Natural killer cell treated with Interleukin-12 subunit alpha and Interleukin-12 subunit beta and Interleukin-15 and Interleukin-18, amount 100 ng/mL, for 72 hours (primary cell): ENCODE measurements at places on chromosomes 13 and 19.

- no peak for DNase-seq
These were observed 27.0 kb downstream of the CRYL1 start for GRCh38 chr13:20498659-20499058.

GRCh38 chr19:51546650-51547396 is 15.4 kb upstream of the SIGLEC6 start:
- no peak for DNase-seq

DNA sequence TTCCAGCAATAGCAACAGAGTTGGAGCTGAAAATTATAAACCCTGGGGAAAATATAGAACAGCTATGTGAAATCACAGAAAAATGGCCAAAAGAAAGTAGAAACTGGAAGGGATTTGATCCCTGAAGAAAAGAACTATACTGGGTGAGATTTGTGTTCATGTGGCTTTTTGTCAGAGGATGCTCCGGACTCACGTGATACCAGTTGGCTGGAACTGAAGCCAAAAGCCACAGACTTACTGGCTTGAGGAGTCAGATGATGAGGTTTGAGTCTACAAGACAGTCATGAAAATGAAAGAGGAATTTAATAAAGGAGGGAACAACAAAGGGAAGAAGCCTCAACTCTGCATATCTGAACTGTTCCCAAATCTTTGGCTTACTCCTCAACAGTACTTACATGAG is 427.1 kb downstream of the GPC5 start:
- DNase-seq, result no peak

- peak; percentile 84 for DNase-seq
These were observed 10.4 kb downstream of the GJB2 start for GRCh38 chr13:20182231-20182846.

DNA sequence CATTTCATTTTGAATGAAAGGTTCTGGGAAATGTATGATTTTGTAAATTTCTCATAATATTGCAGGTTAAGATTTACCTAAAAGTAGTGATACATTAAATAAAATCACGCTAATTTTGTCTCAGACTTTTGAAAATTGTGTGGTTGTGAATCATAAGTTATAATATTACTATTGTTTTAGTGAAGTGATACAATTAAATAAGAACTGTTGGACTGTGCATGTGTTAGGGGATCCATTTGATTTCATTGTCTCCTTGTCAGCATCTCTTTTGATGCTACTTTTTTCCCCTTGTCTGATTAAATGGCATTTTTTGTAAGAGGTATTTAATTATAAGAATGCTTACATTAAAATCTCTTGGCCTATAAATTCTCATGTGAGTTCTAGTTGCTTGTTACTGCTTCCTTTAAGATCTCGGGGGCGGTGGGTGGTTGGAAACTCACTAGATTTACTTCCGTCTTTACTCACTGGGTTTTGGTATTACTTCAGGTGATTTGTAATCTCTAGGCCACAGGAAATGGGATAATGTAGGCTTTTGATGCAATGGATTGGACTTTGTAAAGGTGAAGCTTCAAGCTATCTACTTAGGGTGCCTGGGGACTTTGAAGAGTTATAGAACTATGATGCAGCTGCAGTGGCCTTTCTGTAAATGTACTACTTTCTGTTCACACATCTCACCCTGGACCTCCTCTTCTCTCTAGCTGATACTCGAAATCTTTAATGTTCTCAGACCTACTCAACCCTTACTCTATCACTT is 66.5 kb downstream of the PAN3 start:
- no peak for DNase-seq

DNA sequence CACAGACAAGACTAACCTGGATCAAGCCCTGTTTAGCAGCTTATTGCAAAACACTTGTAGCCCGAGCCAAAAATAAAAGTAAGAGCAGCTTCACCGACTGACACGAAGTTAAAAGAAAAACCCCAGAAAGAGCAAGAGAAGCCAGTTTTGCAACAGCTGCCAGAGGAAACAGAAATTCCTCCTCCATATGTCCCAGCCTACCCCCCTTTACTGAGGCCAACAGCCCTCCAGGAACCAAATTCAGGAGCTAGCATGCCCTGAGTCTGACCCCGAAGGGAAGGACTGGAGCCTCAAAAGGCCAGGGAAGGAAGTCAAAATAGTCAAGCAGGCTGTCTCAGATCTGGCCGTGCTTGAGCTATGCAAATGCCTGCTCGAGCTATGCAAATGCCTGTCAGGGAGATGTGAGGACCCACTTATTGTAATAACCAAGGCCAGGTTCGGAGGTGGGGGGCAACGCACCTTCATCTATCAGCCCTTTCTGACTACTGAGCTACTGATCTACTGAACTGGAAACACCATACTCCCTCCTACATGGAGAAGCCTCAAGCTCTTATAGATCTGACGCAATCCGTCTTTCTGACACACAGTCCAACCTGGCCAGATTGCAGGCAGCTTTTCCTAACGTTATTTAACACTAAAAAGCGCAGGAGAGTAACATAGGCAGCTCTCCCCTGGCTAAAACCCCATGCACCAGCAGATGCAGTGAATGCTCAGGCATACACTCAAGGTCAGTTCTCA is 6.7 kb downstream of the SIGLEC11 start:
- DNase-seq, result peak; percentile 39
